ENCODE measurements at places on chromosomes 4 and X.

DNA sequence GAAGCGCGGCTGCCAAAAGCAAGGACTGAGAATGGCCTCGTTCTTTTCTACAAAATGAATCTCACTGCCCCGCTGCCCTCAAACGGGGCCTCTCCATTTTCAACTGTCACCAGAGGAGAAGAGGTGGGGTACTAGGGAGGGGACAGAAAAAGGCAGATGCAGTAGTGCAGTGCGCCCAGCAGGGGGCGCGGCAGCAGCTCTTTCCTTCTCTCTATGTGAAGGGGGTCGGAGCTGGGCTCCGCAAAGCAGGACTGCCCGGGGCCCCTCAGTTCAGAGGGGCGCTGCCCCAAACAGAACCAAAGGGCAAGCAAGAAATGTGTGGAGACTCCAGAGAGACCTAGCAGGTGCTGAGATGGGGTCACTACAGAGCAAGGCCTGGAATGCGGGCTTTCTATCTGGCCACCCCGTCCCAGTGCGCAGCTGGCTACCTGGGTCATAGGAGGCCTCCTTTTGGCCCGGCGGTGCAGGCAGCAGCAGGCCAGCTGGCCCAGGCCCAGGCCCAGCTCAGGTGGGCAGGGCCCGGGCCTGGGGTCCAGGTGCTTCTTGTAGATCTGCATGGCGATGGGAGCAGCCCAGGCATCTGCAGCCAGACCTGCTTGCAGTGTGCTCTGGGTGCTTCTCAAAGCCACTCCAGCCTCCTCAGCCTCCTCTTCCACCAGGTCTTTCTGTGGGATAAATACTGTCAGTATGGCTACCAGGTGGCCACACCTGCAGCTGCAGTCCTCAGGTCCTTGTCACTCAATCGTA is 5.9 kb downstream of the IRAK1 start:
- no peak for DNase-seq

GRCh38 chr4:16819652-16820051 is 78.8 kb downstream of the LDB2 start:
- DNase-seq: no peak

DNA sequence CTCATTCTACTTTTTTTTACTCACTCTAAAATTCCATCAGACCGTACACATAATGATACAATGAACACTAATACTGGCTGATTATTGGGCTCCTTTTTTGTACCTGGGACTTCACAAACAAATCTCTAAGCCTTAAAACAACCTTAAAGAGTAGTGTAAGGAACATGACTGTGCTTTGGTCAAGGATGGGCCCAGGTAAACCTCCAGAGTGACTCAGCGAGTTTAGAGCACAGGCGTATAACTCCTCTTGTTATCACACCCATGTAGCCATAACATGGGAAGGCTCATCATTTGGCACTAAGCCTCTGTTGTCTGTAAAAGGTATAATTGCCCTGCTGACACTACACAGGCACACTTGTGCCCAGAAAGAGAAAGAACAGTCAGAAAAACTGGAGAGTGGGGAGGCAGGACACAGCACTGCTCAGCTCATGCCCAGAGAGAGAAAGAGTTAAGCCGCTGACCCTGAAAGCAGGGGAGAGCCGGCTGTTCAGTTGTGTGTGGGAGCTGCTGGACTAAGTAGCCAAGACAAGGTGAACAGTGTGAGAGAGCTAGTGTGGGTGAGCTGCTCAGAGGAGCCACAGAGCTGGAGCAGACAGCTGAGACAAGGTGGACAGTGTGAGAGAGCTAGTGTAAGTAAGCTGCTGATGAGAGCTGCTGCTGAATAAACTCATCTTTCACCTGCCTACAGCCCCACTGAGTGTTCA is 319.6 kb upstream of the BMP3 start:
- no peak for DNase-seq

- DNase-seq: no peak
Measured at GRCh38 chrX:23783589-23784469, 856 bp downstream of the SAT1 start.

GRCh38 chr4:128387600-128388351 is 100.2 kb upstream of the PGRMC2 start:
- DNase-seq: no peak

GRCh38 chrX:20306668-20307067 is 40.0 kb upstream of the RPS6KA3 start:
- DNase-seq: no peak

GRCh38 chr4:152805818-152806217 is 26.1 kb downstream of the ARFIP1 start:
- no peak for DNase-seq

GRCh38 chr4:138398322-138398721 is 156.2 kb upstream of the SLC7A11 start:
- DNase-seq: no peak

DNA sequence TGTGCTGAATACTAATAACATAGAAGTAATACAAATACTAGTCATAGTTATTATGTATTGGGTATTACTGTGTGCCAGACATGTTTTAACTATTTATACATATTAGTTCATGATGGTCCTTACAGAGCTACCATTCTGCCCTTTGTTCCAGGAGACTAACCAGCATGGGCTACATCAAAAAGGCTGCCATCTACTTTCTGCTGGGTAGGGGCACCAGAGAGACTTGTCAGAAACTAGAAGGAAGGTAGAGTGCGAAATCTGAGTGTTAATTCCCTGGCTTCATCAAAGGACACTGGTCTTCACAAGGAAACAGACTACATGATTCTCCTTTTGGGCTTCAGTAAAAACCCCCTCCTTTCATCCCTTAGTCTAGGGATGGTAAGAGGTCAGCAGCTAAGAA is 347.8 kb downstream of the GBA3 start:
- DNase-seq: no peak

GRCh38 chr4:152848508-152848907 is 68.8 kb downstream of the ARFIP1 start:
- no peak for DNase-seq

DNA sequence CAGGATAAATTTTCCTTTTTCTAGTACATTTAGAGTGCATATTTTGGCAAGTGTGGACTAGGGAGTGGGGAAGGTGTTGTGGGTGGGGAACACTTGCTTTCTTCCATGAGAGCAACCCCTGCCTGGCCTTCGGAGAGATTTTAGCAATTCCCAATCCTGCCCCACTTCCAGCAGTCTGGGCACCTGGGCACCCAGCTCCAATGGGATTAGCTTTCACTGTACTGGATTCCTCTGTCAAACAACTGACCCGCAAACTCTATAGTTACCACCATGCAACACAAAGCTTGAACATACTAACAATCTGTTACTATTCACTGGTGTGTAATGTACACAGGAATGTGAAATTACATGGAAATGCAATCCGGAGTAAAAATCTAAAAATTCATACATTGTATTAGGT is 50.3 kb downstream of the SH3RF1 start:
- no peak for DNase-seq

- no peak for DNase-seq
Measured at GRCh38 chrX:13581554-13581953, 12.2 kb downstream of the EGFL6 start.

DNA sequence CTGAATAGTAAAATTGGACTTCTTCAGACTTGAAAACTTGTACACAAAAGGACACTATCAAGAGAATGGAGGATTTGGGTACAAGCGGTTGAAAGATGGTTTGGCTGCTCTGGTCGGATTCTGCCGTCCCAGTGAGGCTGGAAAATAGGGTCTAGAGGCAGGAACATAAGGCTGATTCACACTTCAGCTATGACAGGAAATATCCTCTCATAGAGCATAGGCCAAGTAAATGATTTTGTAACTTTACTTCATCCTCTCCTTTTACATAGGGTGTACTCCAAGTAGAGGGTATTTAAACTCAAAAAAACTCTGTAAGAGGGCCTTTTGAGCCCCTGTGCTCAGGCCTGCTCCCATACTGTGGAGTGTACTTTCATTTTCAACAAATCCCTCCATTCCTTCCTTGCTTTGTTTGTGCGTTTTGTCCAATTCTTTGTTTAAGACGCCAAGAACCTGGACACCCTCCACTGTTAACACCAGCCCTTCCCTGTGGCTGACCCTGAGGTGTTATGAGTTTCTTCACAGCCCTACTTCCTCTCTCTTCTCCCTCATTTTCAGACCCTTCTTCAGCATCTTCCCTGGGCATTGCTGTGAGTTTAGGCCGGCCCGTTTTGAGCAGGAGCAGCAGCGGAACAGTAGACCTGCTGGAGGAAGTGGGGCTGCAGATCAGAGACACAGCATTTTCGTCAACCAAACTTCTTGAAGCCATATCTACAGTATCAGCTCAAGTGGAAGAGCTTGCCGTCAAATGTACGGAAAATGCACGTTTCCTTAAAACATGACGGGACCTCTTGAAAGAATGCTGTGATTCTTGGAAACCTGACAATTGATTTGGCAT is 7.2 kb downstream of the PGAM4 start:
- no peak for DNase-seq

GRCh38 chr4:77817304-77818072 is 1.7 kb downstream of the CNOT6L start:
- DNase-seq: no peak

- DNase-seq: no peak
Measured at GRCh38 chr4:89878611-89879010, 16.0 kb upstream of the MMRN1 start.

DNA sequence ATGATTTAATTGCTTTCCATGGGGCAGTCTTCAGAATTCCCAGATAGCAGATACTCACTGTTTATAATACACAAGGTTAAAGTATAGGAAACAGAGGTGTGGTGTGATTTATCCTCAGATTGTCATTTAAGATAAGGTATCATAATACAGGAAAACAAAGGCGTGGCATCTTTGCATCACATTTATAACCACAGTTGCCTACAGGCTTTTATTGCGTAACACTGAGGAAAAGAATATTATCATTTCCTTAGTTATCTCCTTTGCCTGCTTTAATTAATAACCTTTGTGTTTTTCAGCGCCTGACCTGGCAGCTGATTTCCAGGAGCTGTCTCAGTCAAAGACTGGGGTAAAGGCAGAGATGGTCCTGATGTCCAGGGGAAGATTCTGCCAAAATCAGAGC is 68.8 kb downstream of the SSX7 start:
- DNase-seq: no peak

GRCh38 chrX:123468481-123468880 is 264.4 kb downstream of the THOC2 start:
- no peak for DNase-seq

DNA sequence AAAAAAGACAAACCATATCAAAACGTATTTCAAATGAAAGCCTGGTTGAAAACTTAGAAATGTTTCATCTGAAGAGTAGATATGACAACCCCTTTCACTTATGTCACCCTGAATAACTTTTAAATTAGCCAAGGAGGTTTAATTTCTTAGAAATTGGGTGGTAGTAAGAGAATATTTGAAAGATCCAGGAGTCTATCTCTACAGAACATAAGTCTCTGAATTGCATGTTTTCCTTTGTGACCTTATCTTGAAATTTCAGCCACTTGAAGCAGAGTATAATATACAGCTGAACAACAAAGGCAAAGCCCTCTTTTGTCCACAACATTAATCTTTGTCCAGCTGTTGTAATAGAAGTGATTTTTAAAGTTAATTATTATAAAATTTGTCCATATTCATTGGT is 49.5 kb downstream of the TMEM154 start:
- DNase-seq: no peak

DNA sequence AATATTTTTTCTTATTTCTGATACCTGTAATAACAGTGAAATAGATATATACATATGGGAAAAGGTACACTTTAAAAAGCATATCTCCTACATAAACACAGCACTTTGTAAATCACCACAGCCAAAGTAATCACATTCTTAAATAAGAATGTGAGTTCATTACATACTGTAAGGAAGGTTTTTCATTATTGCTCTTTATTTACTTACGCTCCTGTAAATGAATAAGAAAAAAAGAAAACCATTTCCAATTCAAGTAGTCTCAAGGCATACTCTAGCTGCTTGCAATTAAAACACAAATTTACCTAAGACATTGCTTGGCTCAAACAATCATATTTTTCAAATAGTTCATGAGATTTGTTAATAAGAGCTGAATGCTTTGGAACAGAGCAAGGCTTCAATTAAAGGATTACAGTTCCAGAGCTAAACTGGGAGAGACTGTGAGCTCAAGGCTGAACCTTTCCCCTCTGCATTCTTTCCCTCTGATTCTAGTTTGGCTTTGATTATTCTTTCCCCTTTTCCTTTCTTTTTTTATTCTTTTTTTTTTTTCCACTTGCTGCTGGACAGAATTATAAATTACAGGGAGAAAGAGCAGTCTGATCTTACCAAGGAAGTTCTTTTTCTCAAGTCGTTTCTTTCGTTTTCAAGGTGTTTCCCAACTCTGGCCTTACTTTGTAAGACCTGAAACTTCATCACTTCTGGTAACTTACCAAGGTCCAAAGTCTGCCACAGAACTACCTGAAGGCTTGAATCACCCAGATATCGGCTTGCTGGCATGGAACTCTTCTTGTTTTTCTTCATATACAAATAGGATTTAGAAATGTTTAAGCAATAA is 278.3 kb downstream of the INPP4B start:
- DNase-seq: no peak

DNA sequence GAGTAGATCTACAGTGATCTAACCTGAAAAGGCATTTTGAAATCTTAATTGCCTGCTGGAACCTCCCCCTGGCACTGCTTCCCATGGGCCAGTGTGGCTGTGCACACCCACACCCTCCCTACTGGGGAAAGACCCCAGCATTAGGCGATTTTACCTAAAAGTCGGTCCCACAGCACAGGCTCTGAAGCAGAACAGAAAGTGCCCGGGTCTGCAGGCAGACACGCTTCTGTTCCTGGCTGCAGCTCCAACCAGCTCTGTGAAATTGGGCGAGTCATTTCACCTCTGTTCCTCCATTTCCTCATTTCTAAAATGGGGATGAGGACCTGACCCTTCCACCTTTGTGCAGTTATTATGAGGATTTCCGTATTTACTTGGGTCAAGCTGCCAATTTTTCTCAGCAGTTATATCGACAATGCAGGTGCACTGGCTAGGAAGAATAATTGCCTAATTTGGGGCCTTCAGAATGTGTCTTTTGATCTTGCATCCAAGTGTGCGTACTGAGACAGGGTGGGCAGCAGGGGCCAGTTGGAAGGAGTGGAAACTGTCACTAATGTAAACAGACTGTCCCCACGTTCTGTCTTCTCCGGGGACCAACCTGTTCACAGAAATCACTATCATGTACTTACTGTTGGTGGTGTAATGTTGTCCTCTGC is 7.1 kb downstream of the KLF3 start:
- DNase-seq: no peak

GRCh38 chrX:21972046-21972445 is 31.5 kb downstream of the SMS start:
- no peak for DNase-seq

DNA sequence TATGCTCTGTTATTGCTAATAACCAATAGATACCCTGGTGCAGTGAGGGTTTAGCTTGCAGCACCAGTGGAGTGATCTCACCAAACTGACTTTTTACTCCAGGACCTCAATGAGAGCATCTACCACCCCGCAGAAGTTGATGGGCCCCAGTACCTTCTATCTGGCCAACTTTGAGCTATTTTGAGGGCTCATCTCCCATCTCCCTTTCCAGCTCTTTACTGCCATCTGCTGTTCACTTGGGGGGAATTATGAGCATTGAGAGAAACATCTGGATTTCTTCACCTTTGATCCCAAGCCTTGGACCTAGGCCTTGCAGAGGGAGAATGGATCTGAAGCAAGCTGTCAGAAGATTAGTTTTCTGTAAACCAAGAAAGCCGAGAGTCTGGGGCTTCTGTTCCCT is 143.6 kb downstream of the TMEM164 start:
- DNase-seq: no peak

GRCh38 chr4:42816189-42816879 is 76.2 kb upstream of the GRXCR1 start:
- no peak for DNase-seq

- no peak for DNase-seq
Measured at GRCh38 chr4:109996526-109996925, 83.8 kb downstream of the EGF start.

Data from vagina (tissue), 2 donors.